Stimulated activated CD4-positive, alpha-beta T cell treated with anti-CD3 and anti-CD28 coated beads, Interleukin-1b, Interleukin-23, amount 100 ng/mL, for 24 hours (primary cell): ENCODE measurements at places on chromosomes 16 and 17.

DNA sequence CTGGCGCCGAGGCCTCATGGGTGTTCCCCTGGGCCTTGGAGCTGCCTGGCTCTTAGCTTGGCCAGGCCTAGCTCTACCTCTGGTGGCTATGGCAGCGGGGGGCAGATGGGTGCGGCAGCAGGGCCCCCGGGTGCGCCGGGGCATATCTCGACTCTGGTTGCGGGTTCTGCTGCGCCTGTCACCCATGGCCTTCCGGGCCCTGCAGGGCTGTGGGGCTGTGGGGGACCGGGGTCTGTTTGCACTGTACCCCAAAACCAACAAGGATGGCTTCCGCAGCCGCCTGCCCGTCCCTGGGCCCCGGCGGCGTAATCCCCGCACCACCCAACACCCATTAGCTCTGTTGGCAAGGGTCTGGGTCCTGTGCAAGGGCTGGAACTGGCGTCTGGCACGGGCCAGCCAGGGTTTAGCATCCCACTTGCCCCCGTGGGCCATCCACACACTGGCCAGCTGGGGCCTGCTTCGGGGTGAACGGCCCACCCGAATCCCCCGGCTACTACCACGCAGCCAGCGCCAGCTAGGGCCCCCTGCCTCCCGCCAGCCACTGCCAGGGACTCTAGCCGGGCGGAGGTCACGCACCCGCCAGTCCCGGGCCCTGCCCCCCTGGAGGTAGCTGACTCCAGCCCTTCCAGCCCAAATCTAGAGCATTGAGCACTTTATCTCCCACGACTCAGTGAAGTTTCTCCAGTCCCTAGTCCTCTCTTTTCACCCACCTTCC is 7.9 kb downstream of the HIRIP3 start:
- no peak for DNase-seq

- no peak for DNase-seq
These were observed 22.0 kb downstream of the UBN1 start for GRCh38 chr16:4869147-4869805.

- peak; percentile 6 for DNase-seq
These were observed 32.7 kb upstream of the RPH3AL start for GRCh38 chr17:385178-385835.

DNA sequence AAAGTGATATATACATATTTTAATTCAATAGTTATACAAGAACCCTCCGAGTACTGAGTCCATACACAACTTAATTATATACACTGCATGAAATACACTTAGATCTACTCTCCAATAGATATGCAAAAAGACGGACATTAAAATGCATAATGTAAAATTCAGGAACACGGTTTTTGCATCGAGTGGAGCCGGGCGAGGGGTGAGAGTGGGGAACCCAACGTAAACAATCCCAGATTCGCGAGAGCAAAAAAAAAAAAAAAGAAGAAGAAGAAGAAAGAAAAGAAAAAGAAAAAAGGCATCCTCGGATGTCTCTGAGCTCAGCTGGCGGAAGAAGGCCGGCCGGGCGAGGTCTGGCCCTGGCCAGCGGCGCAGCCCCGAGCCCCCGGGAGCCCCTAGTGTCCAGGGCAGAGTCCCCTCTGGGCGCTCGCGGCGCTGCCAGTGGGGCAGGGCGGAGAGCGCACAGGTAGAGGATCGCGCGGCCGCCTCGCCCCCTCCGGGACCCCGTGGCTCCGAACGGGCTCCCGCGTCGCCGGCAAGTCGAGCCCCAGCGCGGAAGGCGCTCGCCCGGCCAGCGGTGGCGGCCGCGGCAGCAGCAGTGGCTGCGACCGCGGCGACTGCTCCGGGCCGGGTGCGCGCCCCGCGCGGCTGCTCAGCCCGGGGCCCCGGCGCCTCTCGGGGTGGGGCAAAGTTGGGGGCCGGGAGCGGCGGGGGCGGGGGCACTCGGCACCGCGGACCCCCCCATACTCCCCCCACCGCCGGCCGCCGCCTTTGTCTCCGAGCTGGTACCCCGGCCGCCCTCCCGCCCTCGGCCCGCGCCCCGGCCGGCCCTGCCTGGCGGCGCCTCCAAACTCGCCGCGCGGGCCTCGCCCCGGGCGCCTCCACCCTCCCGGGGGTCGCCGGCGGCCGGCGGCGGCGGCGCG is 9.6 kb upstream of the ZFHX3 start:
- DNase-seq: no peak

- no peak for DNase-seq
These were observed 66.7 kb downstream of the AP2B1 start for GRCh38 chr17:35653619-35654361.

- no peak for DNase-seq
These were observed 34.7 kb upstream of the DNAJA2 start for GRCh38 chr16:47008174-47008573.

- DNase-seq: no peak
These were observed 29.5 kb downstream of the SHISA9 start for GRCh38 chr16:12930881-12931280.

DNA sequence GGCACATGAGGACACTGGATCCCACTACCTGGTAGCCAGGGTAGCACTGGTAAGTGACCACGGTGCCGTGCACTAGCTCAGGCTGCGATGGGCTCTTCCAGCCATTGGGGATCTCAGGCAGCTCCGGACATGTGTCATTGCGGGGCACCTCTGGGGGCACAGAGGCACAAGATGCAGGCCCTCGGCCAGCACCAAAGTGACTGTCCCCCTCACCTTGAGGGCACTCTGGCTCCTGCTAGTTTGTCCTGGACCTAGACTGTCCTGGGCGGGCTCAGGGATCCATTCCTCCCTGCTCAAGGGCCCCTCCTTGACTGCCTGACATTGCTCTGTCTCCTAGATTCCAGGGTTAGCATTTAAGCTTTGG is 6.7 kb upstream of the PHF12 start:
- DNase-seq: no peak

GRCh38 chr16:58832386-58832895 is 98.3 kb upstream of the GOT2 start:
- DNase-seq: no peak

GRCh38 chr17:32794533-32795246 is 82.2 kb downstream of the MYO1D start:
- DNase-seq: no peak

- peak; percentile 16 for DNase-seq
These were observed 34.5 kb downstream of the YWHAE start for GRCh38 chr17:1365445-1366039.

DNA sequence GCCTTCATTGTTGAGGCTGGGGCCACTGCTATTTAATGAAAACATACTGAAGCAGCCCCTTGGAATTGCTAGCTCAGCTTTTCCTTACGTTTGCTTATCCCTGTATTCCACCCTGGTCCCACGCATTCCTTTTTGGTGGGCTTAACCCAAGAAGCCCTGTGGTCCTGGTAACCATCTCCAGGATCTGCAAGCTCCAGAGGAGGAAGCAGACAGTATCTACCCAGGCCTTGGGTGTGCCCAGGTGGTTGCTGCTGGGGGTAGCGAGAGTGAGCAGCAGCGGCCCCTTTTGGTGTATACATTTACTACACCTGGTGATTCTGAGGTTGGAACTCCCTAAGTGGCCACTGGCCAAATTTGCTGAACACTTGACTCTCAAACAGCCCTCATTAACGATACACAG is 97.7 kb downstream of the CBLN1 start:
- DNase-seq: no peak

DNA sequence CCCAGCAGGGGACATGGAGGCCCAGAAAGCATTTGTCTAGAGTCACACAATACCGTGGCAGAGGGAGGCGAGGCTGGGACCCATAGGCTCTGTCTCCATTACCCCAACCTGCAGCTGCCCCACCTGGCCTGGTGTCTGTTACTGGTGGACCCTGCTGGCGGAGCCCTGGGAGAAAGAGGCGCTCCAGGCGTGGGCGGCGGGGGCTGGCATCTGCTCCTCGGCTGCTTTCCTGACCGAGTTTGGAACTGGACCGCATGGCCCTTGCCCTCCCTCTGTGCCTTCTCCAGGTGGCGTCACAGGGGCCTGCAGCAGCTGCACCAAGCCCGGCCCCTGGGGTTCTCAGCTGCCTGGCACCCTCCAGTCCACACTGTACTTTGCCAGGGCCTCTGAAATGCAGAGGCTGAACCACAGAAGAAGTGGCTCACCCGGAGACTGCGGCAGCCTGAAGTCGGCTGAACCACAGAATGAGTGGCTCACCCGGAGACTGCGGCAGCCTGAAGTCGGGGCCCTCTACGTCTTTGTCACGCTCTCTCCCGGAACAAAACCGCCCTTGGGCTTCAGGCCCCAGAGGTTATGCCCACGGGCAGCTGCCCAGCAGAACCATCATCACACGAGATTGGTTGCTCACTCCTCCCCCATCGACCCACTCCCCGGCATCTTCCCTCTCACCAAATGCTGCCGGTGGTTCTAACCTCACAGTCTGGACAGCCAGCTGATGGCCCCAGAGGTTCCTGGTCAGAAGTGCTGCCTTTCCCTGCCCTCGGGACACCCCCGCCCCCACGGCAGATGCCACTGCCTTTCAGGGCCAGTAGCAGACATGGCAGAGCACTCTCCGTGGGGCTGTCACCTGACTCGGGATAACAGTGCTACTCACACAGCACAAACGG is 20.2 kb downstream of the CBFA2T3 start:
- no peak for DNase-seq

GRCh38 chr16:87171723-87172122 is 145.5 kb downstream of the C16orf95 start:
- DNase-seq: no peak

- no peak for DNase-seq
These were observed 139.4 kb downstream of the CCDC182 start for GRCh38 chr17:57605675-57606105.

- no peak for DNase-seq
These were observed 415.0 kb upstream of the MAF start for GRCh38 chr16:80015566-80015965.

GRCh38 chr17:81992306-81993102 is 15.1 kb downstream of the ASPSCR1 start:
- no peak for DNase-seq

GRCh38 chr17:75428543-75429469 is 23.3 kb upstream of the GRB2 start:
- no peak for DNase-seq

DNA sequence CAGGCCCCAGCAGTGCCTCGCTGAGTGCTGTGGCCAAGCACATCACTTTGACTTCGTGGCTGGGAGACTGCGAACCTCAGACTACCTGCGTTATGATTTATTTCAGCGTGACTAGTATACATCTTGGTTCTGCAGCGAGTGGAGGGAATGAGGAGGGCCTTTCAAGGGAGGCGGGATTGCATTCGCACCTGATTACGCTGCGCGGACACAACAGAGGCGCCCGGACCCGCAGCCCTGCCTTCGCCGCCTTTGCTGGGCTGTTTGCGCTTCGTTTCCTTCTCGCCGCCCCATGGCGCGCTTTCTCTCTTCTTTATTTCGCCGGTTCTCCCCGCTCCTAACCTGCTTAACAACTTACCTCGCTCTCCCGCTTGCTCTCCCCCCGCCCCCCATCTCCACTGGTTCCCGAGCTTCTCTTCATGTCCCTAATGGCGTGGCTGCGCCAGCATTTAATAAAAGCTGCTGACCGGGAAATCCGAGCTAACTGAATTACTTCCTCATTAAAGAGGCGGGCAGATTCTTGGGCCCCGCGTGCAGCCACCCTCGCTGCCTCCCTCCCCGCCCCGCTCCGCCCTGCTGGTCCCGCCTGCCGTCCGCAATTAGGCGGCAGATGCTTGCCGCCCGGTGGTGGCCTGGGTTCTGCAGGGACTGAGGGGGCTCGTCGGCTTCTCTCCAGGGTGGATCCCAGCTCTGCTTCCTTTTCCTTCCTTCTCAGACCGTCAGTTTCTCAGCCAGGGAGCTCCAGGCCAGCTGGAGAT is 257.6 kb upstream of the SDK2 start:
- DNase-seq: peak; percentile 16

DNA sequence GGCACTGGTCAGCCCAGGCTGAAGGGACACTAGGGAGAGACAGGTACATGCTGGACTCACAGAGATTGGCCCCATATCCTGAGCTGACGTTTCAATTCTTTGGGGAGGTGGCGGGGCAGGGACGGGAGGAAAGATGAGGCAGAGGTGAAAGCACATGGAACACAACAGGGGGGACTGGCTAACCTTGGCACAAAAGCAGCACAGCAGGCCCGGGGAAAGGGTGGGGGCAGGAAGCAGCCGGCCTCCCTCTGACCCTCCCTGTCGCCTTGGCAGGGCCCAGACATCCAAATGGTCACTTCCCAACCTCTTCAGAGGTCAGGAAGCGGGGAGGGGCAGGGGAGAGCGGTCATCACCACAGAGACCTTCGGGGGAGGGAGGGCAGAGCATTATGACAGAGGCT is 6.6 kb downstream of the VAT1 start:
- DNase-seq: no peak

GRCh38 chr16:24775455-24775854 is 46.0 kb downstream of the TNRC6A start:
- no peak for DNase-seq

GRCh38 chr16:56884026-56884582 is 19.1 kb downstream of the SLC12A3 start:
- DNase-seq: no peak

GRCh38 chr17:45783593-45784292 is 377 bp upstream of the CRHR1 start:
- DNase-seq: no peak

GRCh38 chr16:72036098-72036497 is 18.2 kb upstream of the HP start:
- no peak for DNase-seq

DNA sequence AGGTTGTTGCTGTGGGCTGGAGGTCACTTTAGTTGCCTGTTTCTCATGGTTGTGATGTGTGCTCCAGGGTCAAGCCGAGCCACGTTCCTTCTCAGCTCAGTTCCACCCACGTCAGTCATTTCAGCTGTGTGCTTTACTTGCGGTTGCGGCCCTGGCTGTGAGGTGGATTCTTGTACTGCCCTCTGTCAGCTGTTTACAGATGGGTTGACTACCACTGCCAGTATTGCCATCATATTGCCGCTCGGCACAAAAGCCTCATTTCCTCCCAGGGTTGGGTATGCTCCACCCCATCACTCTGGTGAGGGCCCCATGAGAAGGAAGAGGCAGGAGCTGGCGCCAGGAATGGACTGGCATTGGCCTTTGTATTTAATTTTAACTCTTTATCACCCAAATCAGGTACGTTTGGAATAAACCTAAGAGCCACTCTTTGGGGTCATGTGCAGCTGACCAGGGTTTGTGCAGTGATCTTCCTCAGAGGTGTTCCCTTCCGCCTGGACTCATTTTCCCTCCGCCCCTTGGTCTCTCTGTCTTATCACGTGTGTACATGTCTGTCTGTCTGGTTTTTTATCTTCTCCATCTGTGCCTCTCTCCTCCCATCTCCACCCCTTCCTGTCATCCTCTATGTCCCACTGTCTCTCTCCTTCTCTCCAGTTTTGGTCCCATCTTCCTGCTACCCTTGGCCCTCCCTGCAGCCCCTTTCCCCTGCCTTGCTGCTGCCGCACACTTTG is 25.0 kb downstream of the METTL22 start:
- no peak for DNase-seq

GRCh38 chr17:352421-353212 is at the start of gene RPH3AL:
TSS of gene RPH3AL (minus strand) at chr17:352807. CDS start at chr17:327543, 25,264 bp downstream.
- no peak for DNase-seq

- DNase-seq: no peak
These were observed 72.7 kb downstream of the ABCC1 start for GRCh38 chr16:16021988-16022682.
